ENCODE measurements at places on chromosomes 7 and 10.

GRCh38 chr10:80156216-80156615 lies 23.7 kb downstream of the PLAC9 start:
- DNase-seq = no peak

DNA sequence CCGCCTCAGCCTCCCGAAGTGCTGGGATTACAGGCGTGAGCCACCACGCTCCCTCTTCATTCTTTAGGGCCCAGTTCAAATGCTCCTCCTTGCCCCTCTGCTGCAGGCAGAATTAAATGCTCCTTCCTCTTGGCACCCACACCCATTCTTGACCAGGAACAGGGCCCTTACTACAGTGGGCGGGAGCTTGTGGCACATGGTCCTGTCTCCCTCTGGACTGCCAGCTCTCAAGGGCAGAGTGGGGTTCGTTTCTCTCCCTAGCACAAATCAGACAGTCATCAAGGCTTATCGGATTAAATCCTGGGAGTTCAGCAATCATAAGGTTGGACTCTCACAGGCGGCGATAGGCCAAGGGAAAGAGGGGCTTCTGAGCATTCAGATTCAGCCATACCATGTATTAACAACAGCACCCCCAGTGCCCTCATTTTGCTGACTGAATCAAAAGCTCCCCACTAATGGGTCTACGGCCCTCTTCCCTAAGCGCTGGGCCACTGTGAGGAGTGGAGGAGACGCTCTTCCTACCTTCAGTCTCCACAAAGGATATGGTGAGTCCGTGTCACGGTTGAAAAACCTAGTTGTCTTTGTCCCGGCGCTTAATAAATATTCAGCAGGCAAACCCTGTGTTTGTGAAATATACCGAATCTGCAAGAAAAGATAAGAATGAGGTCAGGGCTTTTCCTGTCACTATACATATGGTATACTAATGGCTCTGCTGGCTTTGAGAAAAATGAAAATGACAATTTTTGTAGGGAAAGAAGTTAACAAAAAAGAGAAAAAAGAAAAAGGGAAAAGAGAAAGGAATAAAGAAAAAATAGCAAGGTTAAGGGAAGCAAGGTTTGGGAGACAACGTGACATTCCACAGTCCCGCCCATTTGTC lies 107.4 kb downstream of the CLEC2L start:
- DNase-seq = no peak

DNA sequence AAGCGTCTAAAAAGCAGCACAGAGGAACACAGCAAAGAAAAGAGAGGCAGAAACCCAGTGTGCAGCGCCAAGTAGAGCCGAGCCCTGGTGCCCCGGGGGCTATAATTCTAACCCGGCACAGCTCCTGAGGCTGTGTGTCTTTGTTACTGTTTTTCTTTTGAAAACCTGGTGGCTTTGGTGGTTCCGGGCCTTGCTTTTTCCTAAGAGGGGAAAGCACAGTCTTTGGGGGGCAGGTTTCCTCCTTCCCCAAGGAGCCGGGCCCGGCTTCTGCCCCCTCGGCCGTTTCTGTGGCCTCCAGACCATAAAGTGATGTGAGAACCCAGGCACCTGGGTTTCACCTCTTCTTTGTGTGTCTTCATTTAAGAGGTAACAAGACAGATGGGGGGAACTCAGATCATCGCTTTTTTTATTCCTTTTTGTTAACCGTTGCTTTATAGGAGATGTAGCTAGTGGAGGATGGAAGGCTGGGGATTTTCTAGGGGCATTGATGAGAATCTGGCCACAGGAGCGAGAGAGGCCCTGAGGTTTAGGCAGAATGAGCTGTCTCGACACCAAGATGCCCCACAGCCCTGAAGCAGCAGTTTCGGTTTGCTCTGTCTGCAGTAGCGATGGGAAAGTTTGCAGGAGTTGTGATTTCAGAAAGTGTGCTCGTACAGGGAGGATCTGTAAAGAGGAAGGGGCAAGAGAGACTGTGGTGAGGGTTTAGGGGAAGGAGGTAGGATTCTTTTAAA lies 367.8 kb upstream of the GALNT17 start:
- no peak for DNase-seq

DNA sequence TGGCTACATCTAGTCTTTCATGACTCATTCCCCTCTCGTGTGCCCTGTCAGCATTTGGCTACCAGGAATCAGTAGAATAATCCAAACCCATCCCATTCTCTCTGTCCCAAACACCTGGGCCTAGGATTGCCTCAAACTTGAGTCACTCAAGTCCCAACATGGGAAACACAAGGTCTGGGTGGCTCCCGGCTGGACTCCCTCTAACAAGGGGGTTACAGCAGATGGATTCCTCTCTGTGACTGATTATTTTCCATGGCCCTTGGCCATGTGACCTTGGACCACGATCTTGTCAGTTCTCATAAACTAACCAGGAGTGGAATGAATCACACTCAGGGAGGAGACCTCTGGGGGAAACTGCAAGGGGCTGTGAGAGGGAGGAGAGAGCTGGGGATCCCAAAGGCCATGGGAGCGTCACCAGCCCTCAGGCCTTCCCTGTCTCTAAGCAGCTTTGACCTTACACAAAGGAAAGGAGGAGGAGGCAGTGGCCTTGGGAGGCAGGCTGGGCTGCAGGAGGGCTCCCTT lies 533.1 kb downstream of the KCNMA1 start:
- DNase-seq = no peak

- no peak for DNase-seq
Measured at GRCh38 chr10:114801411-114801813, 20.2 kb upstream of the FHIP2A start.

DNA sequence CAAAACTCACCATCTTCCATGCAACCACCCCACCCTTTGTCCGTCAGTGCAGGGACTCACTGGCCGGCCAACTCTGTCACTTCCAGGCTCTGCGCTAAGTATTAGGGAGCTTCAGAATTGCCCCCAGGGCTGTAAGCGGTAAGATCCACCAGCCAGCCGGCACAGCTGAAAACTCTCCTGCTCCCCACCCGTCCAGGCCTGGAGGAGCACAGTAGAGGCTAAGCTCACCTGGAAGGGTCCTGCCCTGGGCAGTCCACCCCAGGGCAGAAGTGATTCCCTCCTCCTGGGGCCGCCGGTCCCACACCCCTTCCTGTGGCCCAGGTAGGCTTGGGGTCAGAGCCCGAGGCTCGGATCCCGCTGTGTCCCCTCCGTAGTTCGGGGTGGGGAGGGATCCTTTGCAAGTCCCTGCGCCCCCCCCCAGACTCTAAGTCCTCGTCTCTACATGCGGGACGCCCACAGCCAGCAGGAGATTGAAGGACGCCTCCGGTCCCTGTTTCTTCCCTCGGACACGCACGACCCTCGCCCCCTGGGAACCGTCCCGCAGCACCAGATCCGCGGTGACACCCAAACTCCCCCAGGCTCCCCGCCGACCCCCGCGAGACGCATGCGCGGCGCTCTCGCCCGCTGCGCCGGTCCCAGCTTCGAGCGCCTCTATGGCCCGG lies 138.9 kb downstream of the ARHGAP22 start:
- DNase-seq = no peak
